ENCODE measurements at places on chromosomes 6 and 20.

GRCh38 chr6:130037207-130037811 is 18.9 kb downstream of the L3MBTL3 start:
- DNase-seq, result no peak

DNA sequence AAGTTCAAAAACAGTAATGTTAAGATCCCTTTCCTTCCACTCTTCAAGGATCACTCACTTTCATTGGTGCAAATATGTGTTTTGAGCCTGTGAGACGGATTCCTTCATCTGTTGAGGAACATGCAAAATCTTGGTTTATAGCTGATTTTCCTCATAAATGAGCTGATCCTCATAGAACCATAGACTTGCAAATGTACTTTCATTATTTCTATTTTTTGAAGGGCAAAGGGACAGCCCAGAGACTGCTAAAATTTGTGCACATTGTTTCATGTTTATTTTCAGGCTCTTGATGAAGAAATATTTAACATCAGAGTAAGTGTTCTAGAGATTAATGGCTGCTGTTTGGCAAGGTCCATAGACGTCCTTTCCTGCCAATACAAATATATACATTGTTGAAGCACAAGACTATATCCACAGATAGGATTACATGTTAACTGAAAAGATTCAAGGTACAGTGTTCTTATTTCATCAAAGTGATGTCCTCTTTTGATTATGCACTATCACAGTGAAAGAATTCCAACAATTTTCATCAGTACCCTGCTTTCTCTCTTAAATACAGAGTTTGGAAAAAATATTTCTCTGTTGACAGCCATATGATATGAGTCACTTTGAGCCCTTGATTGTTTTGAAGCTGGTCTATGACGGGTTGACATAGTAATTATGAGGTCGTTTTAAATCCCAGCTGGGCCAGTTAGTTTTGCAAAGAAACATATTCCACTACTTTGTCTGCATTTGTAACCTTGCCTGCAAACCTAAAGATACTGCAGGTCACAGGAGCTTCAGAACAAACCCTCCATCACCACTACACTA is 95.7 kb downstream of the FILIP1 start:
- no peak for DNase-seq

DNA sequence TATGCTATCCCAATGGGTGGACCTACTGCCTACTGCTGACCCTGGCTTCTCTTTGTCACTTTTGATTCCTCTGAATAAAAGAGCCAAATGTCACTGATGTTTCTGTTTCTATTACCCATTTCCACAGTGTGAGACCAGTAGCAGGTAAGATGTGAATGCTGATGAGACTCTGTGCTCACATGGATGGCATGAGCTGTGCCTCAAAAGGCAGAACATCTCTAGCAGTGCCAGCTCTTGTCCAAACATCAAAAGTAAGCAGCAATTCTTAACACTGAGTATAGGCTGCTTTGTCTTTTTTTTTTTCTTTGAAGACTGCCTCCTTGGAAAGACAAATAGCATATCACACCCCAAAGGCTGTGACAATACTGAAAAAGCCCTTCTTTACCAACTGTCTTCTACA is 459.2 kb upstream of the RUNX2 start:
- DNase-seq, result no peak

DNA sequence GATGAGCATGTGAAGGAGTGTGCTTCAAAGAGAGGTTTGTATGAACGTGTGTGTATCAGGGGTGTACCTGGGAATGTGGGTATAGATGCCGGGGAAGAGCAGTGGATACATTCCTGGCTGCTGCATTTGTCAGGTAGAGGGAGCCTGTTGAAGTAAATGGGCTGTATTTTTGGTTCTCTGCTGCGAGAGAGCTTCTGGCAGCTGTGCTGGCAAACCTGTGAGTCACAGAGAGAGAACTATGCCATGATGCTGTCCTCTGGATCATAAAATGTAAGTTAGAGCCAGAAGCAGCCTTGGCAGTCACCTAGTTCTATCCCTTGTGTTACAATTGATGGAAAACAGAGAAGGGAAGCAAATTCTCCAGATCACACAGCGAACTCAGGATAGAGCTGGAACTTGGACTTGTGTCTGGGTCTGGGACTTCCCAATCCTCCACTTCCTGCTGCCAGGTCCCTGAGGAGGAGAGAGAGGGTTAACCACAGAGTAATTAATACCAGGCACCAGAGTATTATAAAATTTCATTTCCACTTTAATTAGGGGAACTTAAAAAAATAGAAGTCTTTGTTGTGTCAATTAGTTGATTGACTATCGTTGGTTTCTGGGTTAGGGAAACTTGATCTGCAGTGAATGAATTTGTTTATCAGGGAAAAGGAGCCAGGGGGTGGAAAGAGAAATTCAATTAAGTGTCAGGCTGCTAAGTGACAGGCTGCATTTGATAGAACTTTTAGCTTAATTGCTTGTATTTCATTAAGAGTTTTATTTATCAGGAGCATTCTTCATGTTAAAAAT is 41.1 kb upstream of the GTSF1L start:
- DNase-seq, result no peak

DNA sequence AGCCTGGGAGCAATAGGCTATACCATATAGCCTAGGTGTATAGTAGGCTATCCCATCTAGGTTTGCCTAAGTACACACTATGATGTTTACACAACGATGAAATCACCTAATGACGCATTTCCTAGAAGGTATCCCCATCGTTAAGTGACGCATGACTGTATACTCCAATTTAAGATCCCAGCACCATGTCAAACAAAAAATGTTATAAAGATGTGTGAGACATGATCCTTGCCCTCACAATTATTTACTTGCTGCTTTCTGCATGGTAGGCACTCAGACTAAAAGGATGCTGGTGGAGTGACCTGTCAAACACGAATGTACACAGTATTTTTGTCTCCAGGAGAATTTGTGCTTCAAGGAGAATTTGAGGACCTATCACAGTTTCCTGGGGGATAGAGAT is 32.3 kb downstream of the SNAP25 start:
- no peak for DNase-seq

DNA sequence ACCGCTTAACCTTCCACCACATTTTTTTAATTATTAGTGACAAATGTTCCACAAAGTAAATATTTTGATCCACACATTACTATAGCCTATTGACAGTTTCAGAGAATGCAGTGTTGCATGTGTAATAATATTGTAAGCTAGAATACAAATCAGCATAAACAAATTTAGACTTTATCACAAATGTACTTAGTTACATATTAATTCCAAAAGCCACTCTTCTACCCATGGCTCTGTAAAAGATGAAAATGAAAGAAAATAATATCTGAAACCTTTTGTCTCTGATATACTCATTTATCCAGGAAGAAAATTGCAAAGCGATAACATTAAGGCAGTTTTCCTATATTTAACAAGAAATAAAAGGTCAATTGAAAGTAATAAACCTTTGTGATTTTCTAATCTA is 954.0 kb upstream of the MAN1A1 start:
- DNase-seq, result no peak

GRCh38 chr6:80197474-80197873 is 91.0 kb downstream of the BCKDHB start:
- DNase-seq, result no peak

DNA sequence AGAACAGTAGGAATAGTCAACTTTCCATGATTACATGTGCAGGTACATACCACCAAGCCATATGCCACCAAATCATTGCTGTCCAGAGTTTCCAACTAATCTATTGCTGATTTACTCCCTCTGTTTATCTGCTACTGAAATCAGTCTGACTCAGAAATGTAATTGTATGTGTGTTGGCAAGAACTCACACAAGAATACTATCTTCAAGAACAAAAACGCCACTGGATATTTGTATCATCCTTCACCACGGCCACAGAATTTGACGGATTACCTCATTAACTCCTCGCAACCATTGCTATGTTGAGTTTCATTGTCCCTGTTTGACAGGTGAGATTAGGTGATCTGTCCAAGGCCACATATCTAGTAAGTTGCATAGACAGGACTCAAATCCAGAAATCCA is 159.2 kb downstream of the GMPR start:
- no peak for DNase-seq

- no peak for DNase-seq
Observed at GRCh38 chr6:79071547-79071946, 6.5 kb downstream of the PHIP start.

DNA sequence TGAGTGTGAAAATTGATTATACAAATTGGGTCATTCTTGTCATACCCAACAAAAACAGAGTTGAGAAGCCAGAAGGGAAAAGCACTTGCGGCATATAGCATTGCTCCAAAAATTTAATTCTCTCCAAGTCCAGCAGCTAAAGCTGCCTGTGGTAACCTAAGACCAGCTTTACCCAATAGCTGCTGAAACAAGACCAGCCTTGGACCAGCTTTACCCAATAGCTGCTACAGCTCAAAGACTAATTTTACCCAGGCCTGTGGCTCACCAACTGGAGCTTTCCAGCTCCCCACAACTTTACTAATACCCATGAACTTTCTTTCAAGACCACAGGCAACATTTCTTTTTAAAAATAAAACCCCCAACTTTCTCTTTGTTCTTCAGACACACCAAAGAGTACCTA is 32.8 kb upstream of the ZNF133 start:
- no peak for DNase-seq

All from activated T-cell treated with anti-CD3 and anti-CD28 coated beads for 48 hours (primary cell).